ENCODE measurements at places on chromosomes 12 and 14.

DNA sequence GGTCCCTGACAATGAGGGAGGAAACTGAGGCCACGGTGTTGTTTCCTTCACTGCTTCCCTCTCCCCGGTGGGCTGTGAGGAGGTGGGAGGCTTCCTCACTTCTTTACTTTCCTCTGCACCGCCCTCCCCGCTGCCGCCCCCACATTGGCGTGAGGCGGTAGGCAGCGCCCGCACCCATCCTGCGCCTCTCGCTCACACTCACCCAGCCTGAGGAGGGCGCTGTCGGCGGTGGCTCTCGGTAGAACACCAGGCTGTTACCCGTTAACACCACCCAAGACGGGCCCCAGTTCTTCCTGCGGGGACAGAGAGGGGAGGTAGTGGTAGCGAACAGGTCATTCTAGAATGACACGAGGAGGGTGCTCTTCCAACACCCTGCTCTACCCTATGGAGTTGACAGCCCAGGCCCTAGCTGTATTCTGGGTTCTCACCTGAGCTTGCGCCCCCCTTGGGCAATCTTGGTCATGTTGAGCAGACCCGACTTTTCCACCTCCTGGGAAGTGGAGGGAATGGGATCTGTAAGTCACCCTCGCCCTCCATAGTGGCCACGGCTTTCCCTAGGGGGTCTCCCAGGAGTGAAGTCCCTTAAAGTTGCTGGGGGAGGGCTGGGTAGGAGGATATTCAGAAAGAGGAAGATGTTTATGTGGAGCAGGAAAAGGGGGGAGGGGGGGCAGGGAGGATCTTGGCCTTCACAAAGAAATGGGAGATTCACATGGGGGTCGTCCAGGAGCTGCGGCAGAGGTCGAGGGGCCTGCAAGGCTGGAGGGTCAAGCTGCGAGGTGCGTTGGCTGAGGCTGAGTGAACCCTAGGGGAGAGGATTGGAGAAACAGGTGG, 3.3 kb downstream of the ARHGAP9 start:
- peak; percentile 59 for DNase-seq

DNA sequence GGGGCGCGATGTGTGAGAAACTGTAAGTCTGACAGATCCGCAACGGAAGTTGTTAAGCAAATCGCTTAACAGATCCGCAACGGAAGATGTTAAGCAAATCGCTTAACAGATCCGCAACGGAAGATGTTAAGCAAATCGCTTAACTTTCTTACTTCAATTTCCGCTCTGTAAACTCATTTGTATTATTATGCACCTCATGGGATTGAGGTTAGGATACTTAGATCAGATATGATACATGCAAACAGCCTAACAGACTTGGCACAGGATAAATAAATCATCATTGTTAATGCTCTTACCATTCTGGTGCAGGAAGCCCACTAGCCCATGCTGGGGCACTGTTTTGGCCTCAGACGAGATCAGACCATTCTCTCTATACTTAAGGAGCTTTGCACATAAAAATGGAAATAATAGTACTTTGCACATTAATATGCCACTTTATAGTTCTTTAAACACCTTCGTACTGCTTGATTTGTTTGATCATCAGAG, 399 bp downstream of the NCAPD2 start:
- no peak for DNase-seq

- DNase-seq: no peak
These were observed 28.2 kb downstream of the G2E3 start for GRCh38 chr14:30587141-30587540.

DNA sequence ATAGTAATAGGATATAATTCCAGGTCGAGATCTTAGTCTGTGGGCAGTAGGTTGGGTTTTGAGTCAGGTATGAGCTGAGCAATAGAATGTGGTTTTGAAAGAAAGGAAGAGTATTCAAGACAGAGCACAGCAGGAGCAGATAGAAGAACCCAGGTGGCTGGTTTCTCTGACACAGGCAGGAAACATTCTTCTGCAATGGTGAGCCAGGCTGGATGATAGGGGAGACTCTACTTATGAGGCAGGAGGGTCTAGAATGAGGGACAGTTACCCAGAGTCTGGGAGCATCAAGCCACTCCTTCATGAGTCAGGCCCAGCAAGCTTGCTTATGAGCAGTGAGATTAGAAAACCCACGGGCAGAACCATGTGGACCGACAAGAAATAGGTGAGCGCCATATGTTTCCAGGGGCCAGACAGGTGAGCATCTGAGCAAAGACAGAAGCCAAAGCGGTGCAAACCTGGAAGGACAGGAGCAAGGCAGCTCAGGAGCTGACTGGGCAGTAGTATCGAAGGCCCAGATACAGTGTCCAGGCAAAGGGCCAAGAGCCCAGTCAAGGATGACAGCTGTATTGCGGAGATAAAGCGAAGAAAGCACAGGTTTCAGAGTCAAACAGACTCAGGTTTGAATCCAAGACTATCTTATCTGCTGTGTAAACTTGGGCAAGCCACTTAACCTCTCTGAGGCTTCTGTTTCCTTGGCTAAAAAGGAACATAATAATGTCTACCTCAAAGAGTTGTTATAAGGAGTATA, 22.5 kb upstream of the PCNX1 start:
- DNase-seq: peak; percentile 46
